ENCODE measurements at places on chromosomes 11 and 22.

- DNase-seq = peak; percentile 45
Measured at GRCh38 chr11:124800226-124800929, at the start of gene MSANTD2. Gene MSANTD2 (minus strand): TSS chr11:124800406. CDS start chr11:124800380, 26 bp downstream.

DNA sequence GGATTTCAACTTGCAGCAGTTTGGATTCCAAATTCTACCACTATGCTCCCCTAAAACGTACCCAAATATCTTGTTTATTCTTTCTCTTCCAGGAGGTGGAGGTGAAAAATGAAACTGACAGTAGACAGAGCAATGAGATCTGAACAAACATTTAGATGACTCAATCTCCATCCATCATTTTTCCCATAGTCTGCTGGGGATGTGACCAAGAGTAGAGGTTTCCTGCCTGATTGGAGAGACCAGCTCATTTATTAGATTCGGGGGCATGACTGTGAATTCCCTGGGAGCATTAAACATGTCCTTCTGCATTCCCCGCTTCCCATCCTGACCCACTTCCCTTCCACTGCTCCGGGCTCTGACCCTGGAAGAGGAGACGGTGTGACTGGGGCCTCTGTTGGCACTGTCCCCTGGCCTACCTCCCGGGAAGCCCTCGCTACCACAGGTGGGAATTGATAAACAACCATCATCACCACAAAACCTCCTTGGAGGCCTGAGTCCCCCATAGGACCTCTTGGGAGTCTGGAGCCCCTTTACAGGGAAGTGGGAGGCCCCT lies 20.3 kb downstream of the DKK3 start:
- no peak for DNase-seq

GRCh38 chr11:36278531-36279282 lies 10.5 kb downstream of the COMMD9 start:
- DNase-seq = no peak

DNA sequence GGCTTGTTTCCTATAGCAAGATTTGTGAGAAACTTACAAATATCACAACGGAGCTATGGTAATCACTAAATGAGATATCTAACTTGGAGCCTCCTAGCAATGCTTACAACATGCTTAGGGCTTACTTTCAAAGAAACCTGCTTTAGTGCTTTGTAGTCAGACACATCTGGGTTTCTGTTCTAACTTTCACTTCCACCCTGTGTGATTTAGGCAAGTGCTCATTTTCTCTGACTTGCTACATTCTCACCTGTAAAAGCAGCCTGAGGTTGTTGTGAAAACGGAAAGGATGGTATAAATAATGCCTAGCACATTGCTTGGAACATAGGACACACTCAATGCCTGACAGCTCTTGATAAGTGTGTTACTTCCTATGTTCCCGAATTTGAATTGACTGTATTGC lies 45.6 kb downstream of the LRRC4C start:
- DNase-seq = no peak

DNA sequence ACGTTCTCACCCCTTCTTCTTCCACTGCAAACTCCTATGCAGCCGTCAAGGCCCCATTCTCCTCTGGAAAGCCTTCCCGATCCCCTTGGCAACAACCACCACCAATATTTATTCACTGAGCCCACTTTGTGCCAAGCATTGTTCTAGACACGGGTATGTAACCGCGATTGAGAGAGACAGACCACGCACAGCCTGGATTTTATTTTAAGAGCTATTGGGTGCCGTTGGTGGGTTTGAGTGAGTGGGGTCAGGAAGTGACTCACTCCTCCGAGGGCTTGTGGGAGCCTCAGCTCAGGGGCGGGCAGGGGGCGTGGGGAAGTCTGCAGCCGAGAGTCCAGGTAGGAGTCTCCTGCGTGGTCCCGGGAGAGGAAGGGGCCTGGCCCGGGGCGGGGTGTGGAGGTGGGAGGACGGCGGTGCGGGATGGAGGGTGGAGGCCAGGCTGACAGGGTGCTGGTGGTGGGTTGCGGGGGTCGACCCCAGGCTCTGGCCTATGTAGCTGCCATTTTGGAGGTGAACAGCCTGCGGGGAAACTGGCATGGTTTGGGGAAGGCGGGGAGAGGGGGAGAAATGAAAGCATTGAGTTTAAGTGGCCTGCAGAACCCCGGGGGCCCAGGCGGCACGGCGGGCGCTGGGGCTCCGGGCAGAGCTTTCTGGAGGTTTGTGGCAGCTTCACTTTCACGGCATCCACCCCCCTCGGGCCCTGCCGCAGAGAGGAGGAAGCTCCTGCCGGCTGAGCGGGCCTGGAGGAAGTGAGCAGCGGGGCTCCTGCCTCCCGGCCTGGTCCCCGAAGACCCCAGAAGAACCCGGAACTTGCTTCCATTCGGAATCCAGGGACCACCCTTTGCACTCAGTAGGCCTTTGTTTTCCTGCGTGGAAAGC lies 547 bp downstream of the PARVG start:
- DNase-seq = no peak

GRCh38 chr22:34045311-34045710 lies 125.0 kb upstream of the LARGE1 start:
- DNase-seq = no peak

DNA sequence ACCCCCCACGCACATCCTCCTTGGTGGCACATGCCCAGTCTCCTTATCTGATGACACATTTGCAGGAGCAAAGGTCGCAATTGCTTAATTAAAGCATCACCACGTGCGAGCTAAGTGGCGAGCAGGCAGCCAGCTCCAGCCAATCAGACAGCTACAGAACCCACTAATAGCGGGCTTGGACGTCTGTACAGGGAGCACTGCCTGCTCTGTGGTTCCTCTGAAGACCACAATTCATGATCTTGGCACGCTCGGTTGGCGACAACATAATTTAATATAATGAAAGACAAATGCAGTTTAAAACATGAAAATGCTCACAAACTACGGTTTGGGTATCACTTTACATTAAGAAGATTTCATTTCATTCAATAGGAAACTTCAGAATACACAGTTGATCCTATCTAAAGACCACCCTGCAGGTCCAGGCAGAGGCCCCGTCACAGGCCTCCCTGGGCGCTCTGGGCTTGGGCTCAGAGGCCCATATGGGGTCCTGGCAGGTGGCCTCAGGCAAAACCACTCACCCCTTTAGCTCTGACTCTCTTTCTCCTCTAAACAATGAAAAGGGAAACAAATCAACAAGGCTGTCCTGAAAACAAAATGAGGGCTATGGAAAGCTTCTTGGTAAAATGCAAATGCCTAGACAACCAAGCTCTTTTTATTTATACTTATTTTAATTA lies 10.4 kb downstream of the PACSIN2 start:
- no peak for DNase-seq

DNA sequence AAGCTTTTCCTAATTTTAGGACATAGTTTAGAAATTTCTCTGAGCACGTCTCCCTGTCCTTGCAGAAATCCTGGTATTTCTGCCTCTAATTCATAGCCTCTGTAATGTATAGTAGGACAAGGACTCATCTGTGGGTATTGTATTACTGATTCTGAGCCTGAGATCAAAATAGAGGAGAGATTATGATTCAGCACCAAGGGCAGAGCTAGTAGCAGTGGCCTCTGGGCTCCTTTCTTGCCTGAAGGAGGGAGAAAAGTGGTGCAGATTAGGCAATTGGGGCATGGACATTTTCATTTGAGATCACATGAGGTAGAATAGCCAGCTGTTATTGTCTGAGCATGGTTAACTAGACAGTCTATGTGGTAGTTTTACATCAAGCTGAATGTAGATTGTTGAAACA lies 2.8 kb downstream of the MADD start:
- no peak for DNase-seq

GRCh38 chr11:2313051-2313951 lies 11.5 kb downstream of the TSPAN32 start:
- no peak for DNase-seq

DNA sequence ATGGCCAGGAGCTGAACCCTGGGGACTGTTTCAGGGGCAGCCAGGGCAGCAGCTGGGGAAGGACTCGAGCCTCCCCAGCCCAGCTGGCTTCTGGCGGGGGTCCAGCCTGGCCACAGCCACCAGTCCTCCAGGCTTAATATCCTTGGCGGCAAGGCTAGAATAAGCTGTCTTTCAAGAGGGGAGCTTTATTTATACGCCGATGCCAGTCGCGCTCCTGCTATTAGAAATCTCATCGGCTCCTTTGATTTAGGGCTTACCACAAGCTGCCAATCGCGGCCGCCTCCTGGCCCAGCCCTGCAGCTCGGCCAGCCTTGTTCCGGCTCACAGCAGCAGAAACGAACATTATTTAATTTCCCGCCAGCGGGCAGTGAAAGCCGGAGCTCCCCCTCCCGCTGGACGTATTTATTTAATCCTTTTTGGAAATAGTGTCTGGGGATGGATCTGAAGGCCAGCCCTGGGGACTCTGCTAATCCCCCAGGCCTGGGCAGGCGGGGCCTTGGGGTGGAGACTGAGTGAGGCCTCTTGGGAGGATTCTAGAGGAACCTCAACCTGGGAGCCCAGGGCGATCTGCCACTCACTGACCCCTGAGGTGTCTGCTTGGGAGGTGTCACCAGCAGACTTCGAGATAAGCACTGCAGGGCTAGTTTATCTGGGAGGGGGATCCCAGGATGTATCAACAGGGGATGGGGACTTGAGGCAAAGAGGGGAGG lies 363.1 kb downstream of the MN1 start:
- DNase-seq = no peak

GRCh38 chr11:14269692-14270573 lies 89.0 kb downstream of the RRAS2 start:
- no peak for DNase-seq

DNA sequence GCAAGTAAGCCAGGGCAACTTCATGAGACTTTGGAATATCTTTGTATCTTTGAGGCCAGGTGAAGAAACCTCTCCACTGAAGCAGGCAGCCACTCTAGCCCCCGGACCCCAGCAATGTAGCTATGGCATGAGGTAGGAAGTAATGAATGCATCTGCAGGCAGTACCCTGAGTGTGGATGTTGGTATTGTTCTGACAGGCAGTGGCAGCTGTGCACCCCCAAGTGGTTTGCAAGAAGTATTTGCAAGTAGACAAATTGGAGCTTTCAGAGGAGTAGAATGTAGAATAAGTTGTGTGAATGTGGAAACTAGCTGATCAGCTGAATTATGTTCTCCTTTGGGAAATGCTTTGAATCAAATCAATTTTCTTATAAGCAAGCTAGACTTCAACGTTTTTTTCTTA lies 194.4 kb upstream of the PGR start:
- no peak for DNase-seq

GRCh38 chr11:67542971-67543370 lies 19.7 kb upstream of the CABP2 start:
- no peak for DNase-seq

DNA sequence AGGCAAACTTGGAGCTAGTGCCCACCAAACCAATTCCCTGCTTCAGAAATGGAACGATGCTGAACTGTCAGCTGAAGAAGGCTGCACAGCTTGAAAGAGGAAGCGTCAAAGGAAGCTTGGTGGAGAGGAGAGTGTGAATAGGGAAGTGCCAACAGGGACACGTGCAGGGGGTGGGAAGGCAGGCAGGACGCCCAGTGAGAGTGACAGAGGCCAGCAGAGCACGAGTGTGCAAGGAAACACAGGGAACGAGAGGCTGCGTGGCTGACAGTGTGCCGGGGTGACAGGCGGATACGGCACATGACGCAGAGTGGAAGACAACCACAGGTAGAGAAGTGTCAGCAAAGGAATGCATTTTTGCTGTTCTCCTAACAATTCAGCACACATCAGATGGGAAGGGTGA lies 196.4 kb downstream of the LARGE1 start:
- DNase-seq = no peak

DNA sequence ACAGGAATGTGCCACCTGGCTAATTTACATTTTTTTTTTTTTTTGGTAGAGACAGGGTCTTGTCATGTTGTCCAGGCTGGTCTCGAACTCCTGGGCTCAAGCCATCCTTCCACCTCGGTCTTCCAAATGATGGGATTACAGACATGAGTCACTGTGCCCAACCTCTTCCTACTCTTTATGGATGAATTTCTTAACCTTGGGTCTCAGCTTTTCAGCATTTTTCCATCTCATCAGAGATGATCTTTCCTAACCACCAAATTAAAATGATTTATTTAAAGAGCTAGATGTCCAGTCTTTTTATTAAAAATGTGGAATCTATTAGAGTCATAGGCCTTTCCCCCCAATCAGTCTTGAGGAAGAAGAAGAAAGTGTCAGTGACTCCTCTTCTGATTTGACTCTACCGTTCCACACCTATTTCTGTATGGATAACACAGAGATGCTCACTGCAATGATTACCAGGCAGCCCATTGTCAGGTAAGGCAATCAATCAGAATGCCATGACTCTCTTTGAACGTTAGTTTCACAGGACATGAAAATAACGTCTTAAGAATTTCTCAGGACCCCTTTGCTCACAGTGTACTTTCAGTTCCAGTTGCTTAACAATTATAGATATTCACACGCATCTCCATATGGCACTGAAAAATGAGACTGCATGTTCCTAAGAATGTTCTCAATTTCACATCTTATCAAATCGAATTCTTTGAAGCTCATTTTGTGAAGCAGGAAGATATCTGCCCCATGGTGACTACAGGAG lies 51.0 kb downstream of the MIAT start:
- DNase-seq = no peak

- DNase-seq = no peak
Measured at GRCh38 chr11:45622861-45623260, 42.6 kb downstream of the CHST1 start.

DNA sequence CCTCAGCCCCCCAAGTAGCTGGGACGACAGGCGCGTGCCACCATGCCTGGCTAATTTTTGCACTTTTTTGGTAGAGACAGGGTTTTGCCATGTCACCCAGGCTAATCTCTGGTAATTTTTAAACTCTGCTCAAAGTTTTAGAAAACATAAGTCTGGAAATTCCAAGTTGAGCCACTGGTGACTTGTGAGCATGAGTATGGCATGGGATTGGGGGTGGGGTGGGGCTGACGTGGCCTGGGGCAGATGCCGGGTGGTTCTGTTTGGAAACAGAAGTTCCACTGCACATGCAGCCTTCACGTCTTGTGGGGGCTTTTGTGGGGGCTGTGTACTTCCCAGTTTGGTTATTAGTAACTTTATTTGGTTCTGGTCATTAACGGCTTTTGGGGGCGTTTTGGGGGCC lies 67.3 kb downstream of the PTPRJ start:
- no peak for DNase-seq

DNA sequence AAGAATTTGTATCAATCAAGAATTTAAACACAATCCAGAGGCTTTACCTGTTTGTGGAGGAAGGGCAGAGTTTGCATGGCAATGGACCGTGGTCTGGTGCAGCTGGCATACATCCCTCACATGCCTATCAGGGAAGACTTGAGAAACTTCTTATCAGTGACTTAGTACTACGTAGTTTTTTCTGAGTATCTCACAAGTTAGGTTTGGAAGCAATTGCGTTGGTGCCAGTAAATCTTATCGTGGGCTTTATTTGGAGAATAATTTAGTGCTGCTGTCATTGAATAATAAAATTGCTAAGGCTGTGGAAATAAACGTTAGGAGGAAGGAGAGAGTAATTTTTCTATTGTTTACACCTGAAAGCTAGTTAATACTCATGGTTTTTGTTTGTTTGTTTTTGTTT lies 72.3 kb downstream of the PRMT3 start:
- no peak for DNase-seq

GRCh38 chr11:79342686-79343085 lies 98.1 kb downstream of the TENM4 start:
- no peak for DNase-seq

GRCh38 chr22:39703091-39703490 lies 132.5 kb downstream of the CACNA1I start:
- DNase-seq = no peak

GRCh38 chr11:133399294-133399693 lies 133.0 kb downstream of the OPCML start:
- no peak for DNase-seq

- no peak for DNase-seq
Measured at GRCh38 chr11:10505278-10506007, 35.5 kb downstream of the RNF141 start.

Measured in iPS DF 19.7 (cell line).